ENCODE measurements at places on chromosomes 12 and 14.

DNA sequence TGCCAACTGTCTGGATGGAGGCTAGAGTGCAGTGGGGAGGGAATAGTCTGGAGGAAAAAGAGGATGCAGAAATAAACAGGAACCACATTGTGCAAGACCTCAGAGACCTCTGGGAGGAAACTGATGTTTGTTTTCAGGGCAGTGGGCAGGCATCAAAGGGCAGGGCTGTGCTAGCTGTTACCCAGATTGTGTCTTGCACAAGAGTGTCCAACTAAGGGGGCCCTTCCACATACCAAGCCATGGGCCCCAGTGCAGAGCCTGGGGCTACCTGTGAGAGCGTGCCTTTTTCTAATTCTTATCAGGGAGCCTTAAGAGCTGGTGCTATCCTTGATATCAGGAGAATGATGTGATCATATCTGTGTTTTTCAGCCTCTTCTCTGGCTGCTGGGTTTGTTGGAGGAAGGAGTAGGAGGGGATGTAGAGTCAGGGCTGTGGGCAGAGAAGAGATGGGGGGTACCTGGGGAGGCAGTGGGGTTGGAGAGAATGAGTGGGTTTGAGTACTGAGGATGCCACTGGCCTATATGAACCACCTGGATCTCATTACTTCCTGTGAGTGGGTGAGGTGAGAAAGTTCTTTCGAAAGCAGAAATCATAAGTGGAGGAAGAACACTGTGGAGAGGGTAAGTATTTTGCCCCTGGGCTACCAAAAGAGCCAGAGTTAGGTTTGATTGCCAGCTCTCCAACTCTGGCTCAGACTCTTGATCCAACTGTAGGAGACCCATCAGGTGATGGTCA is 259.2 kb upstream of the CRY1 start:
- no peak for DNase-seq

DNA sequence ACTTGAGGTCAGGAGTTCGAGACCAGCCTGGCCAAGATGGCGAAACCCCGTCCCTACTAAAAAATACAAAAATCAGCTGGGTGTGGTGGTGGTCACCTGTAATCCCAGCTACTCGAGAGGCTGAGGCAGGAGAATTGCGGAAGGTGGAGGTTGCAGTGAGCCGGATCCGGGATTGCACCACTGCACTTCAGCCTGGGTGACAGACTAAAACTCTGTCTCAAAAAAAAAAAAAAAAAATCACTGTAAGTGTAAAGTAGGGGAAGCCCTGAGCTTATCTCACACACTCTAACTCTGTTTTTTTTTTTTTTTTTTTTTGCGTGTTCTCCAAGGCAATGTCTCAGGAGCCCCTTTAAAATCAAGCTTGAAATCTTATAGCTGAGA is 421 bp upstream of the RBMS2 start:
- DNase-seq = peak; percentile 4

DNA sequence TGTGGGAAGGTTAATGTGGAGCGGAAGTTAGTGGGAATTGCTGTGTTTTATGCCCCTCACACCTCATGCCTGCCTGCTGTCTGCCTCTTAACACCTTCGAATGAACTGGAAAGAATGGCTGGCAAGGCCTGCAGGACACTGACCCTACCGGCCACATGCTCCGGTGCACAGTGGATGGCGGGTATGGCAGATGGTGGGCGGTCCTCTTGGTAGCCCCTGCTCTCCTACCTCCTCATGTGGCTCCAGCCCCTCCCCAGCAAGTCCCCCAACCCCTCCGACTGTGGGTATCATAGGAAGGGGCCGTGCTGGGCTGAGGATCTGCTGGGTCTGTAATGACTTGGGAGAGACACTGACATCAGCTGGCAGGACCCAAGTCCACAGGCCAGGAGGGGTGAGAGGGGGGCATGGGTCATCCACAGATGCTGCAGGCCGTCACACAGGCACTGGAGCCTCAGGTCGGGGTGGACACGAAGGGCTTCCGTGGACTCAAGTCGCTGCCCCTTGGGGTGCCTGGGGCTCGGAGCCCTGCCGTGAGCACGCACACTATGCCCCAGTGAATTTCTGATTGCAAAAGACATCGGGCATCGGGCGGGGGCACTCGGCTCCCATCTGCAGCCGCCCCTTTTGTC is 77.4 kb downstream of the KIF26A start:
- no peak for DNase-seq

DNA sequence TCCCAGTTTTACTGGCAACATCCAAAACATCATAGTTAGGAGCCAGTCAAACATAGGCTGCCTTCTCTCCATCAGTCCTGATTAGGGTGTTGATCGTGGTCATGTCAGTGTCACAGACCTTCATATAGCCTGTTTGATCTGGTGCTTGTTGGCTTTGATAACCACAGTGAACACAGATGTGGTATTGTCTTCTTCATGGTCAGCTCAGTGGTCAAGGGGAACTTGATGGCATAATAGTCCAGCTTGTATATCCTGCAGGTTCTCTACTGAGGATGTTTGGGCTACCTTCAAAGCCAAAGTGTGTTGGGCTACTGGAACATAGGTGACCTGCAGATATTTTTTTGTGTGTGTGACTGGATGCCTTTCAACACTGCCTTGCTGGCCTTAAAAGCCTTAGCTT is 21.7 kb downstream of the PRORP start:
- DNase-seq = no peak

DNA sequence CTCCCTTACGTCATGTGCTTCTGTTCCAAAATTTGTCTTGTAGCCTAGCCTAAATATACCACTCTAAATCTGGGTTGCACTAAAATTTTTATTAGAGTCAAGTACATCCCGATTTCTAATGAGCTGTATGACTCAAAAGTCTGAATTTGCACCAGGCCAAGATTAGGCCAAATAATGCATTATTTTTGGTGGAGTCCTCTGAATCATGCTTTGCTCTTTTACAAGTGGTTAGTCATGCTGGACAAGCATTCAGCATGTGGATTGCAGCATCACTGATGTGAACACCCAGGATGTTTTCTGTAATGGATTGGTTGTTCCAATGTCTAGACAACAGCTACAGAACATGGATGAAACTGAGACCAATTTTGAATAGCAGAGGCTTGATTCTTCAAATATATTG is 23.7 kb downstream of the HEBP1 start:
- DNase-seq = no peak

Measured in CD4-positive, alpha-beta T cell treated with Interferon gamma for 1 hour (primary cell).